Renal cortical epithelial cell (primary cell): ENCODE measurements at places on chromosomes 13 and 19. TPM values are rescaled to one million over a fixed set of nuclear protein-coding genes. Genes with fewer than 3 reads are reported as not detected.

The ZNF497 gene
- 0.17 and 5.5 TPM in 2 replicates for total RNA-seq

The ADAMTSL5 gene
- 2.1 and 5.0 TPM in 2 replicates for total RNA-seq

The AP2A1 gene
- total RNA-seq, result 43.2 and 98.0 TPM in 2 replicates

The PTPRS gene
- 10.1 and 119 TPM in 2 replicates for total RNA-seq

The PSG1 gene
- 0.35 and 0.70 TPM in 2 replicates for total RNA-seq

The GRK1 gene
- 0.17 TPM in 1 of 2 replicates, not detected in the other for total RNA-seq

The KLF1 gene
- not detected in 2 replicates for total RNA-seq

The CD209 gene
- total RNA-seq, result 0.15 TPM in 1 of 2 replicates, not detected in the other

The MAMSTR gene
- 0.25 and 0.87 TPM in 2 replicates for total RNA-seq

The ZSCAN4 gene
- not detected in 2 replicates for total RNA-seq

The IGSF23 gene
- 0.17 and 2.7 TPM in 2 replicates for total RNA-seq

The PIP5K1C gene
- total RNA-seq, result 8.0 and 38.4 TPM in 2 replicates

The KLK3 gene
- not detected in 2 replicates for total RNA-seq

The SMIM44 gene
- 2.1 TPM in 1 of 2 replicates, not detected in the other for total RNA-seq

The SHISA7 gene
- not detected in 2 replicates for total RNA-seq

The PTGIR gene
- total RNA-seq, result not detected in 2 replicates

The RUBCNL gene
- 0.10 and 0.52 TPM in 2 replicates for total RNA-seq

The SLITRK6 gene
- total RNA-seq, result 0.17 TPM in 1 of 2 replicates, not detected in the other

The ICAM1 gene
- total RNA-seq, result 38.4 and 130 TPM in 2 replicates

The MPND gene
- total RNA-seq, result 6.9 and 7.2 TPM in 2 replicates

The CRX gene
- not detected in 2 replicates for total RNA-seq
